ENCODE measurements at places on chromosomes 4 and X.

DNA sequence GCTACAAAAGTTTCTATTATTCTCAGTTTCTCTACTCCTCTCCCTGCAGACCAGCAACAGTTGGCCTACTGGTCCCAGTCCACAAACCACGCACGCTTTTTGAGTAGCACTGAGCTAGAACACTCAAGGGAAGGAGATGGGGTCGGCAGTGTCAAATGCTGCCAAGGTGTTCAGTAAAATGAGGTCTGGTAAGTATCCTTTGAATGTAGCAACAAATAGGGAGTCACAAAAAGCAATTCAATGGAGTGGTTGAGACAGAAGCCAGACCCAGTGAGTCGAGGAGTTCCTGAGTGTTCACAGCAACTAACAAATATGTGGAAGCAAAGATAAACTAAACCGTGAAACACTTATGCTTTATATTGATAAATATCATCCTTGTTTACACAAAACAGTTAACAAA, 355.7 kb downstream of the MID1IP1 start:
- no peak for DNase-seq

DNA sequence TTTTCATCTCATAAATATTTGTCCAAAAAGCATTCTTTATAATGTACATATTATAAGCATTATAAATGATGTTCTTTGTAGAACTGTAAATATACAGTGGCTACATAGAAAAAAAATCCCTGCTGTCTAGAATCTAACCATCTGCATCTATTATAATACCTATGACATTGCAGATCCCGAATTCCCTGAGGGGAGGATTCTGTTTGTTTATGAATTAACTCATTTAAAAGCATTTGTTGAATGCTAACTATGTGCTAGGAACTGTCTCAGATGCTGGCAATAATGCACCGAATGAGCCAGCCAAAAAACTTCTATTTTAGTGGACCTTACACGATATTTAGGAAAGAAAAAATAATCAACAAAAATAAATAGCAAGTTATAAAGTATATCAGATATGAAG, 189.6 kb downstream of the PACRGL start:
- no peak for DNase-seq

DNA sequence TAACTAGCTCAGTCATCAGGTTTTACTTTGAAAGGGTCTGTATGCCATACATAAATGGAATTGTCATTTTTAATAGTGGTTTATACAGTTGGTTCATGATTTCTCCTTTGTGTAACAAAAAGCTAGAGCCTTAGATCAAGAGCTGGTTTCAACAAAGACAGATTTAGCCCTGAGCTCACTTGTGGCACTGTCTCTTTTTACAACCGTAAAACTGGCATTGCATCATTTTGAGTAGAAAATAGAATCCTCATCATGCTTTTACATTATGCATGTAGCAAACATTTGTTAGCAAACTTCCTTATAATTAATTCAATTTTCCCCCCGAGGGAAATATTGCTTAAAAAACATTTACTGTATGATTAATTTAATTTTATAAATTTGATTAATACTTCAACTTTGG, 1871.5 kb downstream of the ARAP2 start:
- no peak for DNase-seq

DNA sequence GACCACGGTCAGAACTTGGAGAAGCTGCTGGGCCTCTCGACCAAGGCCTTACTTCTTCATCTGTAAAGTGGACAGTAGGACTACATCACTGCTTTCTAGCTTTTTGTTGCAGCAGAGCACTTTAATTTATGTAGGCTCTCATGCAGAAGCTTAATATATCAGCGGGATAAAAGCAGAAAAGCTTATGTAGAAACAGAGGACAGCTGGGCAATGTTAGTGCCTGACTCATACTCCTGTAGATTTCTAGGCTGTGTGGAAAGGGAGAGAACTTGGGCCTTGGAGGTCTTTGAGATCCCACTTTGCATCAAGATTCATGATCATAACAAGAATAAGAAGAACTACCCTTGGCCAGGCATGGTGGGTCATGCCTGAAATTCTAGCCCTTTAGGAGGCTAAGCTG, 91.2 kb downstream of the ARHGAP10 start:
- no peak for DNase-seq

GRCh38 chr4:108512615-108513505, 107.5 kb upstream of the RPL34 start:
- peak; percentile 62 for DNase-seq

DNA sequence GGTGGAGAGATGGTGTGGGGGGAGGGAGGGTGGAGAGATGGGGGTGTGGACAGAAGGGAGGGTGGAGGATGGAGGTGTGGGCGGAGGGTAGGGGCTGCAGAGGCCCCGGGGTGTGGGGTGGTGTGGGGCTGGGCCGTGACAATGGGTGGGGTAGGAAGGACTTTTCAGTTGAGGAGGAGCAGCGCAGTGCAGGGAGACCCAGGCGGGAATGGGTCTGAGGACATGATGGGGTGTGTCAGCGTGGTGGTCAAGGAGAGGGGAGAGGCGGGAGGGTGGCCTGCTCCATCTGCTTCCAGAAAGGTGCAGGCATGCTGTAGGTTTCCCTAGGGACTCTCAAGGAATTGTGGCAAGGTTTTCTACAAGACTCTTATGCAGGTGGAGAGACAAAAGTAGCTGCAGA, 48.9 kb downstream of the RGS12 start:
- no peak for DNase-seq

DNA sequence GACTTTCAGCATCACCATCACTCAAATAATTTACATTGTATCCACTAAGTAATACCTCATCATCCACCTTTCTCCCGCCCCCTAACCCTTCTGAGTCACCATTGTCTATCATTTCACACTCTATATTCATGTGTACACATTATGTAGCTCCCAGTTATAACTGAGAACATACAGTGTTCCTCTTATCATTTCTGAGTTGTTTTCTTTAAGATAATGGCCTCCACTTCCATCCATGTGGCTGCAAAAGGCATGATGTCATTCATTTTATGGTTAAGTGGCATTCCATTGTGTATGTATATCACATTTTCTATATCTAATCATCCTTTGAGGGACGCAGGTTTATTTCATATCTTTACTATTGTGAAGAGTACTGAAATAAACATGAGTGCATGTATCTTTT, 14.6 kb upstream of the NDST4 start:
- DNase-seq = no peak

All from HT-29 (cell line).